ENCODE measurements at places on chromosomes 3 and 15. TPM values are rescaled to one million over a fixed set of nuclear protein-coding genes. Genes with fewer than 3 reads are reported as not detected.

The TNIK gene
- total RNA-seq, result 74.9 TPM

The CMSS1 gene
- total RNA-seq, result 13.6 TPM

The FBXO40 gene
- not detected for total RNA-seq

The GOLGA6L6 gene
- total RNA-seq, result not detected

The DNAJB8 gene
- not detected for total RNA-seq

The SERPINI1 gene
- total RNA-seq, result 36.5 TPM

The CPEB1 gene
- 4.4 TPM for total RNA-seq

The GP9 gene
- total RNA-seq, result not detected

The LINGO1 gene
- 30.1 TPM for total RNA-seq

The SEMA7A gene
- total RNA-seq, result 18.1 TPM

The MUSTN1 gene
- 0.82 TPM for total RNA-seq

The RBMS3 gene
- total RNA-seq, result 53.4 TPM

The EPHA3 gene
- total RNA-seq, result 57.7 TPM

The RLBP1 gene
- total RNA-seq, result 0.18 TPM

The C15orf40 gene
- total RNA-seq, result 21.5 TPM

The HEXA gene
- total RNA-seq, result 61.5 TPM

The CHRM5 gene
- total RNA-seq, result 0.27 TPM

The ACTRT3 gene
- 4.5 TPM for total RNA-seq

The MAP1A gene
- total RNA-seq, result 31.5 TPM

The RASGRF1 gene
- total RNA-seq, result 16.9 TPM

The C15orf62 gene
- 0.27 TPM for total RNA-seq

The HDGFL3 gene
- total RNA-seq, result 70.0 TPM

The GOLGA8S gene
- 0.18 TPM for total RNA-seq

The ADAMTSL3 gene
- total RNA-seq, result 1.4 TPM

The PDIA5 gene
- total RNA-seq, result 8.9 TPM

The SPINK8 gene
- not detected for total RNA-seq

The NR2E3 gene
- total RNA-seq, result 0.54 TPM

The NOX5 gene
- total RNA-seq, result 0.09 TPM

The STAC gene
- 18.2 TPM for total RNA-seq

The SEMA6D gene
- total RNA-seq, result 102 TPM

The TM6SF1 gene
- total RNA-seq, result 1.8 TPM

The PLCH1 gene
- total RNA-seq, result 25.0 TPM

The DLEC1 gene
- 1.8 TPM for total RNA-seq

The CIDEC gene
- total RNA-seq, result not detected

The RTP1 gene
- 0.27 TPM for total RNA-seq

The NAALADL2 gene
- 17.5 TPM for total RNA-seq

The FMN1 gene
- total RNA-seq, result 1.8 TPM

The OR5H14 gene
- total RNA-seq, result not detected

The NCEH1 gene
- 5.1 TPM for total RNA-seq

The CHRFAM7A gene
- 6.4 TPM for total RNA-seq

The CORO2B gene
- 30.2 TPM for total RNA-seq

The BLM gene
- total RNA-seq, result 5.6 TPM

The CCR3 gene
- total RNA-seq, result not detected

The TM4SF18 gene
- 8.3 TPM for total RNA-seq

The ACKR4 gene
- total RNA-seq, result not detected

The GOLGA8T gene
- total RNA-seq, result 0.64 TPM

The FBXW12 gene
- total RNA-seq, result 1.2 TPM

The ARGFX gene
- not detected for total RNA-seq

The PLCL2 gene
- total RNA-seq, result 54.8 TPM

The ROPN1B gene
- total RNA-seq, result 0.64 TPM

The LXN gene
- total RNA-seq, result 5.0 TPM

The SLC22A13 gene
- 1.4 TPM for total RNA-seq

Data from cerebellum (tissue), 4 donors.